Astrocyte of the hippocampus (primary cell): ENCODE measurements at places on chromosomes 16 and 17.
A peak's percentile ranks its signal among the peaks of the same experiment; 100 is the strongest.

DNA sequence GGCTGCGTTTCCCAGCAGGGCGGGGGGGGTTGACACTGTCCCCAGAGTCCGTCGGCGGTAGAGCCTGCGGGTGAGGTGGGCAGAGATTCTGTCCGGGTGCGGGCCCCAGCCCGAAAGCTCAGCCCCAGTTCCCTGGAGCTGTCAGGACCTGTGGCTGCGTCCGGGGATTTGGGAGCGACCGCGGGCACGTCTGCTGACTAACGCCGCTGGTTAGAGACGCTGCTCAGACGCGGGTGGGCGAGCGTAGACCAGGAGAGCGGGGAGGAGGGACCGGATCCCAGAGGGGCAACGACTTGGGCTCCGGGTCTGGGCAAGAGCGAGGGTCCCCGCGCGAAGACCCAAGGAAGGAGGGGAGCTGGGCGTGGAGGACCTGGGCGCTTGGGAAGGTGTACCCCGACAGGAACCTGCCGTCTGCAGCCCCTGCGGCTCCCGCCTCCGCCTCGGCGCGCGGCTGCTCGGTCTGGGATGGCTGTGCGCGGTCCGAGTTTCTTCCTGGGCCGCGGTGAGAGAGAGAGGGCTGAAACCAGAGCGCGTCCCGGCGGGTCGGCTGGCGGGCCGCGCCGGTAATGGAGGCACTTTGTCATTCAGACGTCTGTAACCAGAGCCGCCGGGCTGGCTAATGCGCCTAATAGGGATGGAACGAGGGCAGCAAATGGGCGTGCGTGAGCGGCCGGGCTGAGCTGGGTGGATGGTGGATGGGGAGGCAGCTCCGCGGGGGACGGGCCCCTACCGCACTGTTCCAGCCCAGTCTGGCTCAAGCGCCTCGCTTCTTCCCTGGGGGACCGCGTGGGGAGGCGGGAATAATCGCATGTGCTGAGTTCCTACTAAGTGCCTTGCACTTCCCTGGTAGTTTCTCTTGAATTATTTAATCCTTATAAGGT, 2.3 kb downstream of the NGFR start:
- DNase-seq = peak; percentile 61

GRCh38 chr16:72001180-72001874, 1.1 kb upstream of the PKD1L3 start:
- DNase-seq = no peak

GRCh38 chr17:28735242-28735722, 6.7 kb downstream of the NEK8 start:
- no peak for DNase-seq

DNA sequence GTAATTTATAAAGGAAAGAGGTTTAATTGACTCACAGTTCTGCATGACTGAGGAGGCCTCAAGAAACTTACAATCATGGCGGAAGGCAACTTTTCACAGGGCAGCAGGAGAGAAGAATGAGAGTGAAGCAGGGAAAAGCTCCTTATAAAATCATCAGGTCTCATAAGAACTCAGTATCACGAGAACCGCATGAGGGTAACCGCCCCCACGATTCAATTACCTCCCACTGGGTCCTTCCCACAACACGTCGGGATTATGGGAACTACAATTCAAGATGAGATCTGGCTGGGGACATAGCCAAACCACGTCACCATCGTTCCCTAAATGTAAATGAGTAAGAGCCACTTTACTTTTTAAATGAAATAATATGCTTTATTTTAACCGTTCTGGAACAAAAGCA, 89.9 kb upstream of the NACA2 start:
- DNase-seq = no peak

GRCh38 chr17:48720266-48721008, 1.9 kb downstream of the PRAC1 start:
- no peak for DNase-seq

- DNase-seq = no peak
Observed at GRCh38 chr17:54353789-54354525, 531.2 kb downstream of the KIF2B start.
